ENCODE measurements at places on chromosomes 2 and 18. TPM values are rescaled to one million over a fixed set of nuclear protein-coding genes. Genes with fewer than 3 reads are reported as not detected.

The CEP192 gene
- 13.7 TPM for total RNA-seq

The DES gene
- total RNA-seq = 29.3 TPM

The SAG gene
- total RNA-seq = not detected

The OSBPL6 gene
- 6.5 TPM for total RNA-seq

The FTCDNL1 gene
- total RNA-seq = 1.6 TPM

The VIT gene
- total RNA-seq = 2.6 TPM

The CDH19 gene
- 0.24 TPM for total RNA-seq

DNA sequence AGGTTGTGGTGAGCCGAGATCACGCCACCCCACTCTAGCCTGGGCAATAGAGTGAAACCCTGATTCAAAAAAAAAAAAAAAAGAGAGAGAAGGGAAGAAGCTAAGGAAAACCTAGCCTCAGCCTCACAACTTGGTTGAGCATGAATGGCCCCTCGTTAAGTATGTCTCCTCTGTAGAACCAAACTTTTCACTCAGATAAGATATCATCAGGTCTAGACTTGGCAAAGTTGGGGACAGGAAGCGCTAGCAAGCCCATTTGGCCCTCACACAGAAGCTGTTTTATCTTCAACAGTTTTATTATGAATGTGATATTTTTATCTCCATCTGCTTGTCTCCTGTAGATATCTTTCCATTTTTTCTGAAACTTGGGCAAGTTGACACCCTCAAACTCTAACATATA, 3.5 kb upstream of the ASXL2 start:
- ATAC-seq = no peak

- ATAC-seq = no peak
These were observed 197.4 kb downstream of the DSEL start for GRCh38 chr18:67319109-67319508.

GRCh38 chr2:169637620-169638019, 53.5 kb downstream of the PPIG start:
- ATAC-seq = no peak

- ATAC-seq = no peak
These were observed 15.0 kb upstream of the BMPR2 start for GRCh38 chr2:202361108-202361507.
